Left forelimb (tissue), 1 donor: ENCODE measurements at places on chromosomes 16 and 17.

GRCh38 chr16:68069511-68070248 is 15.5 kb upstream of the NFATC3 start:
- no peak for DNase-seq

DNA sequence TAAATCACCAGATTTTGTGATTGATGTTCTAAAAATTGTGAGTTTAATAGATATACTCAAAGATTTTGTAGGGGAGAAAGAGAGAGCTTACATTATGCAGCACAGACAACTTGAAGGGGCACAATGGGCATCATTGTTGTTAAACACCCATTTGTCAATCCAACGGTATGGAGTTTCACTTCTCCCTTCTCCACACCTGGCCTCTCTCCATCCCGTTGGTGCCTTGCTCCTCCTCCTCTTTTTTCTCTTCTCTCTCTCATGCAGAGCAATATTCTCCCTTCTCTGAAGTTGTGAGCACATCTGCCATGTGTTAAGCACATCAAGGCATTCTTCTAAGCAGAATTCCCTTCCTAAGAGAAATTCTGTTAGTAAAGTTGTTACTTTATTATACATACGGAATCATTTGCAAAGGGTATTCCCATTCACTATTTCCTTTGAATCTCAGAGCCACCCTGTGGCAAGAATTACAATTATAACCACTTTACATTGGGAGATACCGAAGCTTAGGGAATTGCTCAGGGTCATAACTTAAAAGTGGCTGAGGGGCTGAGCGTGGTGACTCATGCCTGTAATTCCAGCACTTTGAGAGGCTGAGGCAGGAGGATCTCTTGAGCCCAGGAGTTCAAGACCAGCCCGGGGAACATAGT is 40.5 kb upstream of the SKAP1 start:
- DNase-seq = no peak

DNA sequence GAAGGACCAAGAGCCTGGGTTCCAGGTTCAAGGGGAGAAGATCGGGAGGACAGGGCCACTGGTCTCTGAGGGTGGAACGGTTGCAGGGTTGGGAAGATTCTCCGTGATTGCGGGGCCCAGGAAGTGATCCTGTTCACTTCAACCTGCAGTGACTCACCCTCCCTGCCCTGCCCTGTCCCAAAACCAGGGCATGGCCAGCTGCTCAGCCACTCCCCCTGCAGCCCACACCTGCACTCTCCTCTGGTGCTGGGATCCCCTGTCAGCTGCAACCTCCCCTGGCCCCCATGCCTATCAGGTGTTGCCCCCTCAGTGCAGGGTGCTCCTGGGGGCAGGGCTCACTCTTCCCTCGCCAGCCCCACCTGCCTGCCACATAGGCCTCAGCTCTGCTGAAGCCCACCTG is 1.1 kb downstream of the RUNDC3A start:
- DNase-seq = no peak

DNA sequence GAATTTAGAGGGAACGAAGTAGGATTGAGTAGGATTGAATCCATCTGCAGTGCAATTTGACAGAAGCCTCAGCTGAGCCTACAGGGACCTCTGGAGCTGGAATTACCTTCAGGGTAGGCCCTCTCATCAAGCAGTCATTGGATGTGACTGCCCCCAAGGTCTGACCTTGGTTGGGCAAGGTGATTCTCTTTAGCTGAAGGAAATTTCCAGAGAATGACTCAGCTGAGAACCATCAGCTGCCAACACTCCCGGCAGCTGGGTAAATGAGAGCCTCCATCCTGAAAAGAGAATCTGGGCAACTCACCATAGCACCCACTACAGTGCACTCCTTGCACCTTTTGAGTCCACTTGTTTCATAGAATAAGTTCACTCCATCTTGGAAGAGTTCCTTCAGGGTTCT is 113.5 kb upstream of the MED13 start:
- DNase-seq = no peak

DNA sequence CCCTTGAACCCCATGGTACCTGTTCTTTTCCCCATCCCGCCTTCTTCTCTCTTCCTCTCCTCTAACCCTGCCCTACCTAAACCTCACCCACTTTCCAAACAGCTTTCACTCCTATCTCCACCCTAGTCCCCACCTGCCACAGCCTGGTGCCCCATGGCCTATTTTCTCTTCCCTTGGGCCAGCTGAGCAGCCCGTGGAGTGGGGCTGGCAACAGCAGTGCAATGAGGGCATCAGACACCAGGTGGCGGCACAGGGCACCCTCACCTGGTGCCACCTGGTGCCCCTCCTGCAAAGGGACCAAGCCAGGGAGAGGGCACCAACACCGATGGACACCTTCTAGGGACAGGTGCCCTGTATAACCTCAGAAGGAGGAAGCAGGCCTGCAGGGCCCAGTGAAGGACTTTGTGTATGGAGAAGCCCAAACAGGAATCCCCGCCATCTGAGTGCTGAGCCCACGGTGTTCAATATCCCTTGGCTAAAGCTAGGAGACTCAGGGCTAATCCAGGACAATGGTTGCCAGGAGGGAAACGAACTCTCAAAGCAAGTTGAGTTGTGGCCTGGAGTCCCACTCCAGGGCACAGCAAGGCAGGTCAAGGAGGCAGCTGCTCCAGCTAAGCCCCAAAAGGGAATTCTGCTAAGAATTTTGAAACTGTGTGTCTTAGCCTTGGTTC is 4.0 kb upstream of the ABCC3 start:
- DNase-seq = no peak

DNA sequence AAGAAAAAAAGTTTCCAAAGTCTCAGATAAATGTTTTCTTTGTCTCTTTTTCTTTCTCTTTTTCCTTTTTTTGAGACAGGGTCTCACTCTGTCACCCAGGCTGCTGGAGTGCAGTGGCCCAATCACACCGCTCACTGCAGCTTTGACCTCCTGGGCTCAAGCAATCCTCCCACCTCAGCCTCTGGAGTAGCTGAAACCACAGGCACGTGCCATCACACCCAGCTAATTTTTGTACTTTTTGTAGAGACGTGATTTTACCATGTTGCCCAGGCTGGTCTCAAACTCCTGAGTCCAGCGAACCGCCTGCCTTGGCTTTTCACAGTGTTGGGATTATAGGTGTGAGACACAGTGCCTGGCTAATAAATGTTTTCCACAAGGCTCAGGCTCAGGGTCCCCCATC is 53.3 kb upstream of the KSR1 start:
- no peak for DNase-seq

DNA sequence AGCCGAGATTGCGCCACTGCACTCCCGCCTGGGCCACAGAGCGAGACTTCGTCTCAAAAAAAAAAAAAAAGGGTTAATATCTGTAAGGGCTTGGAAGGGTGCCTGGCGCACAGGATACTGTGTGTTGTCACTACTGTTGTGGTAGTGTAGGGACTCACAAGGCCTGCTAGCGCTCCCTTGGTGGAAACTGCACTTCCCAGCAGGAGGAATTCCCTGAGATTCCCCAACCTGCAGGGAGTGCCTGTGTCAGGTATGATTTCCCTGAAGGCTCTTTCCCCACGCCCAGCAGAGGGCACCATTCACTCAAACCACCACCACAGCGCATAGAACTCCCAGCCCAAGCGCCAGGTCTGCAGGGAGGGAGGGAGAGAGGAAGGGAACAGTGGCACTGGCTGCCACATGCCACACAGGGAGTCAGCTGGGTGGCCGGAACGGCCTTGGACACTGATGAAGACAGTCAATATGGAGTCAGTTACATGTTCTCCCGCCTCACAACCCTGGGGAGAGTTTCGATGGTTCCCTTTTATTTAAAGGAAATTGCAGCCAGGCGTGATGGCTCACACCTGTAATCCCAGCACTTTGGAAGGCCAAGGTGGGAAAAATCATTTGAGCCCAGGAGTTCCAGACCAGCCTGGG is 32.7 kb upstream of the CDH1 start:
- DNase-seq = no peak

DNA sequence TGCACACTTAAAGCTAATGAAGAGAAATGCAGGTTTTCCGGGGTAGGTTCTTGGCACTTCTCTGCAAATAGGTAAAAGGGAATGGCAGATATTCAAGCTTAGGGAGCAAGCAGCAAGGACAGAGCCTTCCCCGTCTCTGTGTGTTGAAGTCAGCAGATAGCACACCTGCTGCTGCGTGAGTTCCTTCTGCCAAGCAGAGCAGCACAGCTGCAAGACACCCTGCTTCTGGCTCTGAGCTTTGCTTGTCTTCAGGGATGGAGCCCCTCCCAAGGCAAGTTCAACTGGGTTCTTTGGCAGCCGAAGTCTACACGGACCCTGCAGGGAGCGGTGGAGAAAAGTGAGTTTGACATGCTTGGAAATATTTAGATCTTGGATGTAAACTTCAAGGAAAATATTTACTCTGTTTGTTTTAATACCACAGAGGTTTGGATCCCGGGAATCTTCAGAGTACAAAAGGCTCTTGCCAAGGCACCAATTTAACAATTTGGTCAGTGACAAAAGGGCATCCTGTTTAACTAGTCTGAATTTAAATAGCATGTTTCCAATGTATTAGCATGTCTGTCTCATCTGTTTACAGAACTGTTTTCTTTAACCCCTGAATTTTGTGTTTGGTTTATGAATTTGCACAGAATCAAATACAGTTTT is 113.4 kb upstream of the KCNJ16 start:
- peak; percentile 82 for DNase-seq

GRCh38 chr16:85491798-85492294 is 121.3 kb upstream of the GSE1 start:
- DNase-seq = no peak

GRCh38 chr17:75475144-75475835 is 18.9 kb downstream of the TMEM94 start:
- no peak for DNase-seq

DNA sequence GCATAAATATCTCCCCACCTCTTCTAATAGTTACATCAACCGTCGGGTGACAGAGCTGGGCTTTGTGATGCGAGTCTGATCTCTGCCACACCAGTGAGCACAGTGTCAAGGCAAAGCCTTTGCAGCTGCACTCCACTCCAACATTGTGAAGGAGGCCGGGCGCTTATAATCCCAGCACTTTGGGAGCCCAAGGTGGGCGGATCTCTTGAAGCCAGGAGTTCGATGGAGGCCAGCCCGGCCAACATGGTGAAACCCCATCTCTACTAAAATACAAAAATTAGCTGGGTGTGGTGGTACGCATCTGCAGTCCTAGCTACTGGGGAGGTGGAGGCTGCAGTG is 18.9 kb downstream of the CYB5D2 start:
- DNase-seq = no peak

DNA sequence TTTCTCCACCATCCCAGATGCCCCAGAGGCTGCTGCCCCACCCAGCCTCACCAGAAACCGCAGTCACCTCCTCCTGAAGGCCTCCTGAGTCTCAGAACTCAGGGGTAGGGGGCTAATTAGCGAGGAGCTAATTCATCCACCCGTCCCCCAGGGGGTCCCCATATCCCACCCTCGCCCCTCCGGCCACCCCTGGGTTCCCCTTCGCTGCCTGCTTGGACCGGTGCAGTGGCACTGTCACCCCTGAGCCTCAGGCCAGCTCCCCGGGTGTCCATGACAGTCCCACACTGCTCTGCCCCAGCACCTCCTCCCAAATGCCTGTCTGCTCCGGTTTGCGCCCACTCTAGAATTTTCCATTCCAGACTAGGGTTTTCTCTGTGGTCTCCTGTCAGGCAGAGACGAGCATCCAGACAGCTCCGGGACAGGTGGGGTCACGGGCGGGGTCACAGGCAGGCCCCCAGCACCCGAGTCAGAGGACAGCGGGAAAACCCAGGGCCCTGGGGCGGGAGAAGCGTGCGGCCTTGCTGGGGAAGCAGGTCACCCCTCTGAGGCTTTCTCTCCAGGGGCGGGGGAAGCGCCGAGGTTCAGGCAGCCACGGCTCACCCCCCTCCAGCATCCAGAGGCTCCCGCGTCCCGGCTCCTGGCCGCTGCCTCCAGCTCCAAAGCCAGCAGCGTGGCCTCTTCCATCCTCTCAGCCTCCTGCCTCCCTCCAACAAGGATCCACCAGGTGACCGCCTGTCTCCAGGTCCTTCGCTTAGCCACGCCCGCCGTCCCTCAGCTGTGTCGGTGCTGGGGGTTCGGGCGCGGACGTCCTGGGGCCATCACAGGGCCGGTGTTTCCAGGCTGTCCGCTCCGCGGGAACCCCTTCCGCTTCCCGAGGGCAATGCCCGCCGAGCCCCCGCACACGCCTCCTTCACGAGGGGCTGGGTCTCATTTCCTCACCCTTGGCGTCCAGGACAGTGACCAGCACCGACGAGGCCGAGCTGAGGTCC is 3.1 kb upstream of the PERCC1 start:
- DNase-seq = no peak

DNA sequence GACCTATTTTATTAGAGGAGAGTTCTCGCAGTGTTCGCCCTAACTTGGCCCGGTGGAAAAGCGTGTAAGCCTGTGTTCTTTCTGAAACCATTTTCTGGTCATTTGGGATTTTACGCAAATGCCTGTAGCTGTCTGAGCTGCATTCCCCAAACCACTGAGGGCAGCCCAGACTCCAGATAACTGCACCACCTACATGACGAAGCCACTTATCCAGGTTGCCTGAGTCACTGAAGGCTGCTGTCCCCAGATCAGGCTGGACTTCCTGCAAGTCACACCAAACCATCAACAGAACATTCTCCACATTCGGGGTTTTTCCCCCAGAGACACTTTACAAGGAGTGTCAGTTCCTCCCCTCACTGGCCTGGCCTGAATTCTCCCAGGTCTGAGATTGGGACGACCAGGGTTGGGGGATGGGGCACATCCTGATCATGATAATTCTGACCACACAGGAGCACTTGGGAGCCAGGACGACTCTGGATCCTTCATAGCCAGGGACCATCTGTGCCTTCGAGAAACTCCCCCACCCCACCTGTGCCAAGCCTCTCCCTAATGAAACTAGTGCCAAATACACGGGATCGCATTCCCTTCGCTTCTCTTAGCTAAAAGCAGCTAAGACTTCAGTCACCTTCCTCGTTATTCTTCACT is 2.3 kb downstream of the RPRML start:
- DNase-seq = no peak

GRCh38 chr16:67430977-67431774 is at the start of gene HSD11B2:
HSD11B2 (plus strand) TSS chr16:67431121; CDS start chr16:67431249, 128 bp downstream.
- DNase-seq = no peak

DNA sequence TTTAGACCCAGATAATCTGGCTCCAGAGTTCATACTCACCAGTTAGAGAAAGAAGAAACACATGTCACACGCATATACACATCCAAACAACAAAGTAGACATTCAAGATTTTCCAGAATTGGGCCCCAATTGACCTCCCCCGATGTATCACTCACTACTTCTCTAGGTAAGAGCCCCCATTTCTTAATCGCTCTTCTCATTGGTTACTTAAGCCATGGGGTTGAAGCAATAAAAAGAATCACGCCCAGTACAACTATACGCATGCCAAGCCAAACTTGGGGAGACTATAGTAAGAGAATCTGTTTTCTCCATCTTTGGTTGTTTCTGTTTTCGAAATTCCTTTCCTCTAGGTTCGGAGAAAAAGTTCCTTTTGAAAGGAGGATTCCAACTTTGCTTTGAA is 565 bp downstream of the DDX52 start:
- no peak for DNase-seq
